NCI-H510A (cell line): ENCODE measurements at places on chromosomes 2 and 18.

DNA sequence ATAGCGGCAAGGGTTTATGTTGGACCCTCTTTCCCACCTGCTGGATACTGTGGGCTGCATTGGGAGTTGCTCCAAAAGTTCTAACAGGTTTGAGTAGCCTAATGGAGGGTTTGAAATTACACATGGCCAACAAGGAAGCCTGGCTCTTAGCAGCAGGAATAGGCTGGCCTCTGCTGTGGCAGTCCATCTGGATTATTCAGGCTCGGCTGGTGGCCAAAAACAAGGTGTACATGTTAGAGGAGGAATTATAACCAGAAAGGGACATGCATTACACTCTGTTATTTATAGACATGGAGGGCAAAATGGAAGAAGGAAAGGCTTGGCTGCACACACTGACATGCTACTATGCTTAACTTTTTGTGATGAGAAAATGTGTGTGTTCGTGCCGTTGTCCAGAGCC lies 61.1 kb upstream of the NRXN1 start:
- DNase-seq, result no peak

DNA sequence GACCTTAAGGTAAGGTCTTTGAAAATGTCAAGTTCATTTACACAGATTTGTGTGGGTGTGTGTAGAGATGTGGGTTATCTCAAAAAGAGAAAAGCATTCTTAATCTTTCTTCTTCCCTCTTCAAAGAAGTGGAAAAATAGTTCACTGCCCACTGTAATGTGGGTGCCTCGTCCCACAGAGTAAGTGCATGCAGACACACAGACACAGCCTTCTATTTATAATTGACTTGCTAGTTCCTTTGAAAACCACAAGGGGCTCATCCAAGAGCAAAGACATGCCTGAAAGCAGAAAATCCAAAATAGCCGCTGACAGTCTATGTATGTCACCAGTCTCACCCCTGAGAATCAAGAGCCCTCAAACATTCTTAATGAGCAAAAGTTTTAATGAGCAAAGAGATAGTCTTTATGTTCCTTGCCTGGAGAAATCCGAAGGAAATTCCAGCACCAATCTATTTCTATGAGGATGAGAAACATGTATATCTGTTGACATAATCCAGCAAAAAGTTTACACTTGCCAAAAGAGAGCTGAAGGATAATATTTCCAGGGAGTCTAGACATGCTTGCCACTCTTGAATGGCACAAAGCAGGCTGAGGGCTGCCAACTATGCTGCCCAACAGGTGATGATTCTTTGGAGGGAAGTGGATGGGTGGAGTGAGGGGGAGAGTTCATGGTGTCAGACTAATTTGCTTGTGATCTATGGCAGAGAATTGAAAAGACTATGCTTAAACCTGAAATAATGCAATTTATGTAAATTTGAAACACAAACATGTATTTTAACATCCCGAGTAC lies 93.9 kb downstream of the ACVR1 start:
- no peak for DNase-seq

DNA sequence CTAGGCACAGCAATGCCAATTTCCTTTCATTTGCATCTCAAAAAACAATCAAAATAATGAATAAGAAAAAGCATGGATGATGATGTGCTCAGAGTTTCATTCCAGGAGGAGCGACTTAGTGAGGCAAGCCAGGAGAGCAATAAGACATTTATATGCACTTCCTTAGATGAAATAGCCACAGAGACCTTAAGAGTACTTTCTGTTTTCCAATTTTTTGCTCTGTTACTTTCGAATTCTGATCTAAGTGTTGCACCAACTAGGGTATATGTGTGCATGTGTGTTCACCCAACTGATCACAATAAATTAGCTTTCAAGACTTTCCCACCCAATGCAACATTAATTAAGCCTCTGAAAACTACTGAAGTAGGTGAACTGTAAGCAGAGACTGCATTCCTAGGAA lies 709 bp downstream of the RAB27B start:
- no peak for DNase-seq

GRCh38 chr2:238173692-238174091 lies 14.9 kb downstream of the ERFE start:
- no peak for DNase-seq

- DNase-seq, result no peak
These were observed 307.1 kb downstream of the STK39 start for GRCh38 chr2:167940346-167940725.

DNA sequence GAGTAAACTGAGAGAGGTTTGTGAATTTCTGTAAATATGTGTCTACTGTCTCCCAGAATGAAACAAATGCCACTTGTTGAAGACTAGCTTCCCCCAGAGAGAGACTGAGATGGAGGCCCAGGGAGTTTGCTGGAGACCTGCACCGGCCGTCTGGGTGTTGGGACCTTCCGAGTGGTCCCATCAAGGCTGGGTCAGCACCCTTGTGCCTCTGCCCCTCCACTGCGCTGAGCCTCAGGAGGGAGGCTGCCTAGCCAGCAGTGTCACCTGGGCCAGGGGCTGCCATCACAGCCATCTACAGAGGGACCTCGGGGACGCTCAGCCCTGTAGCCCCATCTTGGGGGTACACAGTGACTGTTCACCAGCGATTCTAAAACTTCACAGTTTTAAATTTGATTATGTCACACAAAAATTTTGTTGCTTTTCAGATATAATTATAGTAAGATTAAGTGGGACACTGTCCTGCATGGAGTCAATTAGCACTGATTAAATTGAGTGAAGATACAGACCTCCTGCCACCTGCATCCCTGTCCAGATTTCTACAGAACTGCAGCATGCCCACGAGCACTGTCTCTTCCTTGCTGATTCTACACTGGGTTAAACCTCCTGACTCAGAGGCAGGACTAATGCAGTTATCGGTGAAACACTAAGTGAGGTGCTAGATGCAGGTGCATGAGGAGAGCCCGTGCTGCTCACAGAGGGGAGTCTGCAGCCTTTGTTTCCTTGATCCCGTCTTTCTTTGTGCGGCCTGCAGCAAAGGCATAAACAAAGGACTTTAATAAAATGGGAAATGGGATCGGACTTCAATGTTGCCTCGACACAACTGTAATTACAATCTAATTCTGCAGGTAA lies 50.5 kb downstream of the TMEM18 start:
- no peak for DNase-seq

- peak; percentile 56 for DNase-seq
These were observed 795 bp upstream of the SETBP1 start for GRCh38 chr18:44679914-44680272.

- DNase-seq, result no peak
These were observed 234.0 kb downstream of the BCL2 start for GRCh38 chr18:63085611-63086010.

GRCh38 chr2:28588292-28588670 lies 92.4 kb downstream of the PLB1 start:
- no peak for DNase-seq

DNA sequence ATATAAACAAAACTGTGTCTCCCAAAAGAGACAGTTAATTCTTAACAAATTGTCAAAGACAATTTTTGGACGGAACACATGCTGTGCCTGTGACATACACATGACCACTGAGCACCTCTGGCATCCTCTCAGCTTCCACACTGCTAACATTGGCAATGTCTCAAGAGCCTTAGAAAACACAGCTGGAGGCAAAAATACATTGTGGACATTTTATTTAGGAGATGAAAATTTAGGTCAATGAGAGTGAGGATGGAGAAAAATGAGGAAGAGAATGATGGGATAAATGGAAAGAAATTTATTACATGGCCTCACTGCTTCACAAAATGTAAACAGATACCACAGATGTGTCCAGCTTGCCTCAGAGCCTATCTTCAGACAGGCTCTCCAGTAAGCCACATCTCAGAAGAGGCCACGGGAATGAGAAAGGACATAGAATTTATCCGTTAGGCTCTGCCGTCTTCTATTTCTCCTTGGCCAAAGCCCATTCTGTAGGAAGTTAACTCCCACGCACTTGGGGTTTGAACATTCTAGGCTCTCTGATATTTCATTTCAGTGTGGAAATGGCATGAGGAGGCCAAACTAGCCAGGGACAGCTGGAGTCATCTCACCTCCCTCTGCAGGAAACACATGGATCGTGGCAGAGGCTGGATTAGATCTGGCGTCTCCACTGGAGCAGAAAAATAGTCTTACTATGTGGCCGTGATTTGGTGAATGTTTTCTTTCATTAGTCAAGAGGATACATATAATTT lies 519.4 kb upstream of the DSEL start:
- no peak for DNase-seq

DNA sequence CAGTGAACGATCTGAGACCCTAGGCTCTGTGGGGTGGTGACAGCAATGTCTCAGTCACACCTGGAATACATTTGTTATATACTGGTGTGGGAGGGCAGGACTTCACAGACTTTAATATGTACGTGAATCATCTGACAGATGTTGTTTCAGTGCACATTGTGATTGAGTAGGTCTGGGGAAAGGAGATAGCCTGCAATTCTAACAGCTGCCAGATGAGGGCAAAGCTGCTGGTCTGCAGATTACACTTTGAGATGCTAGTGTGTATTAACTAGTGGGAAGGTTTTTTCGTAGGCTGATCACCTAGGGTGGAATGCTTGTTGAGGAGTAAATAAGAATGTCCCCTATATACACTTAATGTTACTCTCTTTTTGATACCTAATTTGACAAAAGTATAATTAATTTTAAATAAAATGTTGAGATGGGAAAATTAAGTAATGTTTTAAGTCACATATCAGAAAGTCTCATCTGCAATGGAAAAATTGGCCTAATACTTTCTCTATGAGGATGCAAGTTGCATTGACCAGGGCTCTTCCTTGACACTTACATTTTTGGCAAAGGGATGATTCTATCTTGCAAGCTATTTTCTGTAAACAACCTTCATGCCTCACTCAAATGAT lies 496.9 kb upstream of the HNMT start:
- DNase-seq, result peak; percentile 27

DNA sequence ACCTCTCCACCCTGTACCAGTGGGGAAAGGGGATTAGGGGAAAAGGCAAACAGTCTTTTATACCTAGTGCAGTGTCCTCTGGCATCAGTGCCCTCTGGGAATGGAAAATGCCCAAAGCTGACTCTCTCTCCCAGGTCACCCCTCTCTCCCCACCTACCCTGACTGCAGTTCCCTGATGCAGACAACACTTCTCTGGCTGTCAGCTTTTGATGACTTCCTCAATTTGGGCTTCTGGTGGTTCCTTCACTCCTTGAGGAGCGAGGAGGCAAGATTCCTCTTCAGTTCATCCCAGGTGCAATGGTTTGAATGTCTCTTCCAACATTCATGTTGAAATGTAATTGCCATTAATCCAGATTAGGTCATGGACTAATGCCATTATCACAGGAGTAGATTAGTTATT lies 19.7 kb upstream of the PPM1B start:
- no peak for DNase-seq

- DNase-seq, result no peak
These were observed 7.0 kb upstream of the NDUFV2 start for GRCh38 chr18:9095297-9096006.

- DNase-seq, result no peak
These were observed 136.1 kb downstream of the MCFD2 start for GRCh38 chr2:46779447-46779941.

GRCh38 chr18:8721716-8722115 lies 16.4 kb downstream of the MTCL1 start:
- no peak for DNase-seq

- peak; percentile 13 for DNase-seq
These were observed 39.0 kb upstream of the STRN start for GRCh38 chr2:37005118-37005868.

GRCh38 chr2:167430447-167430846 lies 542.2 kb downstream of the XIRP2 start:
- DNase-seq, result no peak

DNA sequence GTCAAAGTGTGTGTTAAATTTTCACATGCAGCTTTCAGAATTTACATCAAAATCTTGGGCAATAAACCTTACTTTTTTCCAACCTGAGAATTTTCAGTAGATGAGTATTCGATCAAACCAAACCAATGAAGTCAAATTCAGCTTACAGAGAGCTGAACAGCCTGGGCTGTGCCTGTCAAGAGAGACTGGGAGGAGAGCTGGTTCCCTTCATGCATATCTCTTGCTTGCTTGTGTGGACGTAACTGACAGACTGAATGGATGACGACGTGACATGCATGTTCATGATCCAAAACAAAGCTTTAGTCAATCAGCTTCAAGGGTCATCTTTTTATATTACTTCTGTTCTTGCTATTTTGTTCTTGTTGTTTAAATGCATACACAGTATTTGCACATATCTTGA lies 145.2 kb downstream of the GALNT3 start:
- no peak for DNase-seq

DNA sequence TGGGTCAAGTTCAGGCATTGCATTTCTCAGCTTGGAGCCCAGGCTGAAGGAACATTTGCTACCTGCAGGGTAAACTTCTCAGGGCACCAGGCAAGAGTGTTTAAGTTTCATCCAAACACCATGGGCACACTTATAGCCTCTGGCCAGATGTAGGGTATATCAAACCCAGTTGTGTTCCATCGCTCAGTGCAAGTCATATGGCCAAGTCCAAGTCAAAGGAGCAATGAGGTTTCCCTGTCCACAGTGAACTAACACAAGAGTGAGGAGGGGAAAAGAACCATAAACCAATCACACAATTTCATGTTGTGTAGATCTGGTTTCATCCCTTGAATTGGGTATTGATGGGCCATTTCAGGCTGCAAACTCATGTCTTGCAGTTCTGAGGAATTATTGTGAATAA lies 107.2 kb downstream of the SOX11 start:
- no peak for DNase-seq

GRCh38 chr18:46333431-46334135 lies 229.4 kb downstream of the HAUS1 start:
- peak; percentile 45 for DNase-seq

DNA sequence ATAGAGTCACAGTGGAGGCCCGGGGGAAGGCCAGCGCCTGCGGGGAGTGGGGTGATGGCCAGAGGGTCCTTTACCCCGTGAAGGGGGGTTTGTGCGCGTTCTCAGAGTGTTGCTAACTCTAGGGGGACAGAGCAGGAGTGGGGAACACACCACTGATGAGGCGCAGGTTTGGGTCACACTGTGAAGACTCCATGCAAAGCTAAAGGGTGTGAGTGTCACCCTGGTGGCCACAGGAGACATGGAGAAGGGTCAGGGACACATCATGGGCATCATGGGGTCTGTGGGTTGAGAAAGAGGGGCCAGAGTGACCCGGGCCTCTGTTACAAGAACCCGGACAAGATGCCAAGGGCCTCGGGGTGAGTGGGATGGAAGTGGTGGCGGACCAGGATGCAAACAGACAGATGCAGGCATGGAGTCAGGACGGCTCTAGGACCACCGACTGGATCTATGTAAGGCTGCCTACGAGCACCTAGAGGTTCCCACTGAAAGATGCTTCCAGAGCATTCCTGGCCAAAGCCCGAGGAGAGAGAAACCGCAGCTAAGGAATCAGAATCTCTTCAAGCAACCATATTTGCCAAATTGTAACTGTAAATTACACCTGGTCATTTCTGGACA lies 84.3 kb downstream of the PXDN start:
- DNase-seq, result no peak

DNA sequence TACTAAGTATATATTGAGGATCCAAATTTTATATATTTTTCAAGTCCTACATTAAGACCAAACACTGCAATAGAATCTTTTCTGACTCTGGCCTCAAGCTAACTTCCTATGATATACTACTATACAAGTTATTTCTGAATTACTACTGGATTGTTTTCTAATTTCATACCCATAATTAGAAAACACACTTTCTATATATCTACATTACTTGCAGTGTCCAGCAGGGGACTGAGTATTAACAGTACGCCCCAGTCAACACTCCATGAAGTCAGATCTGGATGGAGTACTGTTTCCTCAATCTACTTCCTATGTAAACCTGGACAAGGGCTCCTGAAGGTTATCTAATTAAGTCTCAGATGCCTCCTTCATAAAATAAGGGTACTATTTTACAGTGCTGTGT lies 26.5 kb downstream of the RMP24 start:
- DNase-seq, result no peak

GRCh38 chr18:52156166-52156565 lies 183.8 kb upstream of the DCC start:
- no peak for DNase-seq

- no peak for DNase-seq
These were observed 842.7 kb downstream of the RNF144A start for GRCh38 chr2:7759898-7760297.
